ENCODE measurements at places on chromosomes 5 and 9. TPM values are rescaled to one million over a fixed set of nuclear protein-coding genes. Genes with fewer than 3 reads are reported as not detected.

GRCh38 chr9:121954477-121955140, 138.5 kb downstream of the TTLL11 start:
- DNase-seq = no peak

Gene ZDHHC11B
- total RNA-seq = 0.40 TPM

DNA sequence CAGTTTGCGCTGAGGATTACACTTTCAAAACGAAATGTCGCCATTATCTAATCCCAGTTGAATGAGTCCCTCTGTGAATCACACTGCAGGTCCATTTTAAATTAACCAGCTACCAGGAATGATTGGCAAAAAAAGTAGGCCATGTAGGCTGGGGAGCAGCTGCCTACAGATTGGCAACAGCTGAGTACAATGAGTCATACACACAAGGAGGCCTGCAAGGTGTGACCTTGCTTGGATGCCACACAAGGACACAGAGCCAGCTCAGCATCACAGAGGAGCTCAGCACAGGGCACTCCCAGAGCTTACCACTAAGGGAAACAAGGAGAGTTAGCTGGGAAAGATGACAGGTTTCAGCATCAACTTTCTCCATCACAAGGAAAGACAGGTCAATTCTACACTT, 12.9 kb downstream of the HAVCR1 start:
- no peak for DNase-seq

DNA sequence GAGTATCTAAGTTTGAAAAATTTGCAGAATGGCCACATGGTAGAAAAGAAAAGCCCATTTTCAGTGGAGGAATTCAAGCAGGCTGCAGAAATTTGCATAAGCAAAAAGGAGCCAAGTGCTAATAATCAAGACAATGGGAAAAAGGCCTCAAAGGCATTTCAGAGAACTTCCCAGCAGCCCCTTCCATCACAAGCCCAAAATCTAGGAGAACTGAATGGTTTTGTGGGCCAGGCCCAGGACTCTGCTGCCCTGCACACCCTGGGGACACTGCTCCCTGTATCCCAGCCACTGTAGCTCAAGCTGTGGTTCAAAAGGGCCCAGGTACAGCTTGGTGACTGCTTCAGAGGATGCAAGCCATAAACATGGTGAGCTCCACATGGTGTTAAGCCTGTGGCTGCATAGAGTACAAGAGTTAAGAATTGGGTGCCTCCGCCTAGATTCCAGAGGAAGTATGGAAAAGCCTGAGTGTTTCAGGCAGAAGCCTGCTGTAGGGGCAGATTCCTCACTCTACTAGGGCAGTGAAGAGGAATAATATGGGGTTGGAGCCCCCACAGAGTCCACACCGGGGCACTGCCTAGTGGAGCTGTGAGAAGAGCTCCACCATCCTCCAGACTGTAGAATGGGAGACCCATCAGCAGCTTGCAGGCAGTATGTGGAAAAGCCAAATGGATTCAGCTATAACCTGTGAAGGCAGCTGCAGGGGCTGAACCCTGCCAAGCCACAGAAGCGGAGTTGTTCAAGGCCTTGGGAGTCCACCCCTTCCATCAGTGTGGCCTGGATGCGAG, 720.7 kb upstream of the CTNND2 start:
- no peak for DNase-seq

DNA sequence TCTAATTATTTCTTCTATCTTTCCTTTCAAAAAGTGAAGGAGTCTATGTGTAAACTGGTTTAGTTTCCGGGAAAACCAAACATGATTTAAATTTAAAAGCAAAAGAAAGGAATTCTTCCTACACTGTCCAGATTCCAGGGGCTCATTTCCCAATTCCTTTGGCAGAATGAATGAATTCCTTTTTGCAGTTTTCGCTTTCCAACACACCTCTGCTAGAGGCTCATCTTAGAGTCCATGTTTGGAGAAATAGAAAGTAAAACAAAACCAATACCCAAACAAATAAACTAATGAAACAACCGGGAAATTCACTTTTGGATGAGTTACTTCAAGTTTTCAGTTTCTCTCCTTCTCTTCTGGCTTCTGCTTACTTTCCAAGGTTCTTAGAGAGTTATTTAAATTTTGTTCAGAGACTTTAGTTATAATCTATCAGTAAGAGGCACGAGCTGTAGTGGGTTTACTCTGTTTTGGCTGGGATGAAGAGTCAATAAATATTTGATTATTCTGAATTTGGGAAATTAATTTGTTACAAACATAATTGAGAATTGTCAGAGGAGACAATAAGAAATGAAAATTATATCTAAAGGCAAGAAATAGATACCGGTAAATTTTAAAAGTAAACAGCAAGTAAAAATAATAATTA, 365.0 kb upstream of the CDH9 start:
- DNase-seq = no peak

Gene PSAT1
- 93.4 TPM for total RNA-seq

DNA sequence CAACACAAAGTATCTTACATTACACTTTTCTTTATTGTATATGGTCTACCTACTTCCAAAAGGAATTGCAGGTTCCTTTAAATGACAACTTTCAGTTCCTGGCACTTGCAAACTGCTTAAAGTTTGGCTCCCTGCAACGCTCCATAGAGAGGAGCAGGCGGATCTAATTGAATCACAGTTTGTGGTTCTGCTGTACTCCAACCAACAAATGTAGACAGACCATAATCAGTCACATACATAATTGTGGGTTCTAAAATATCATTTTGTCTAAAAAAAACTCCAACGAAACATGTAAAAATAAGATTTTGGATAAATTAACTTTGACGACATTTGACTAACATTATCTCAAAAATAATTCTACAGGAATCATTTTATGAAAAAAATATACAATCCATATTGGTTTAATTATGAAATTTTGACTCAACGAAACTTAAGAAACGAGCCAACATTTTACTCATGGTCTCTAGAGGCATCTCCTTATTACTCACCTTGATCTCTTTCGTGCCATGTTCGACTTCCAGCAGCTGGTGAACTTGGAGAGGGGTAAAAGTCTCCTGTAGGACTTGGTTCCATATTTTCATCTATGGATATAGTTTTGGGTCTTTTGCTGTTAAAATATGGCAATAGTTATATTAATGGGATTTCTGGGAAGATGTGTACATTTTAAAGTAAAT, 167.6 kb downstream of the NFIB start:
- no peak for DNase-seq

GRCh38 chr5:133397348-133397747, 215.0 kb downstream of the FSTL4 start:
- DNase-seq = no peak

Gene SUB1
- 511 TPM for total RNA-seq

DNA sequence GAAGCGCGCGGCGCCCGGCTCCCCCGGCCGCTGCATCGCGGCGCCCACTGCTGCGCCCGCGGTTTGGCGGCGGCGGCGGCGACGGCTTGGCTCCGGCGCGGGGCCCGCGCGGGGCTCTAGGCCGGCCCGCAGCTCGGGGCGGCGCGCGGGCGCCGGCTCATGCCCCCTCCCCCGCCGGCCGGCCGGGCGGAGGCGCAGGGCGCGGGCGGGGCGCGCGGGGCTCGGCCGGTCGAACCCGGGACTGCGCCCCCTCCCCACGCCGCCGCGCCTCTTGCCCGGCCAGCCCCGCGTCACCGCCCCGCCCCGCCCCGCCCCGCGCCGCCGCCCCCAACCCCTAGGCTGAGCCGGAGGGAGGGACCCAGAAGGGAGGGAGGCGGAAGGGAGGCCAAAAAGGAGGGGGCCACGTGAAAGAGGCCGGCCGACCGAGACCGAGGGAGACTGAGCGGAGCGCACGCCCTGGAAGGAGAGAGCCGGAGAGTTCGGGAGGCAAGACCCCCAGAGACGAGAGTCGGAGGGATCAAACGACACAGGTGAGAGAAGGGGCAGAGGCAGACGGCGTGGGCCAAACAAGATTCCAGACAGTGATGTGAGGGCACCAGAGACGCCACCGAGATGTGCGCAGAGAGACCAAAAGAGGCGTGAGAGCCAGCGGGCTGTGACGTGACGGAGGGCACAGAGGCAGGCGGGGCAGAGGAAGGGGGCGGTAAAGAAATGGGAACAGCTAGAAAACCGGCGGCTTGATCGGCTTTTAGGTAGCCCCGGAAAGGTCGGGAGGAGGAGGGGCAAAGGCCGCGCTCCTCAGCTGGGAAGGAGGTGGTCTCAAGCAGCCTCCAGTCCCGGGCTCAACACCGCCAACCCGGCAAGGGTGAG, at the start of gene BARX1:
Gene BARX1, minus strand, starts transcription at position 245 of the 870 bp plus-strand sequence. Its CDS starts 209 bp downstream, at position 36.
- no peak for DNase-seq
